ENCODE measurements at places on chromosomes 2 and 18.

GRCh38 chr2:70477441-70477844 lies 76.2 kb downstream of the TGFA start:
- no peak for DNase-seq

DNA sequence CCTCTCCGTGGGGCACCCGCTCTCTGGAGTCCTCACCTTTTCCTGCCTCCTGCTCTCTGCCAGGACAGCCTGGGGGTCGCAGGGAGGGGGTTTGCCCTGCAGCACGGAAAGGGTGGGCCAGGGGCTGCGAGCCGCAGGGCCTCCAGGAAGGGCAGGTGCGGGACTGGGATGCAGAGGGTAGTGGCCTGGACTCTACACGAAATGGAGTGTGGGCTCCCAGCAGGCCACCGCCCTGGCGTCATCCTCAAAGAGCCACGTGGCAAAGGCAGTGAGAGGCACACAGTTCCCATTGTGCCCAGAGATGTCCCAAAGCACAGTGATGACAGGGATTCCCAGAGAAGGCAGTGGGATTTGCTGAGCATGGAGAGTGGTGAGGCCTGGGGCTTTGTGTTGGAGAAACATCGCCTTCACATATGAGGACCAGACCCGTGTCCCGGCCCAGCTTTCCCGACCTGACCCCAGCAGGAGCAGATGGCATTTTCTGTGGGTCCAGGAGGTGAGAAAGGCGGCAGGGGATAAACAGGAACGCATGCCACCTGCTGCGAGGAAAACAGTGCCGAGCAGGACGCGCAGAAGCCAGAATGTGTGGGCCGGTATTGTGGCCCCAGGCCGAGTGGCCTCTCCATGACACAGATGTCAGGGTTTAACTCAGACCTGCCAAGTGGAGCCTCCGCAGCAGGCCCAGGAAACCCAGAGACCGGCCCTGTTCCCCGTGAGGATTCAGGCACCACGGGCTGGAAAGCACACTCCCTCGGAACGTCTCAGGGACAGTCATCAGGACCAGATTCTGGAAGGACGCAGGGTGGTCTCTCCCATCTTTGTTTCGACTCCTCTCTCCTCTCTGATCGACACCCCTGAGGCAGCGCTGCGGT lies 855.5 kb upstream of the SALL3 start:
- no peak for DNase-seq

GRCh38 chr2:194104687-194105086 lies 1552.3 kb upstream of the SLC39A10 start:
- DNase-seq, result no peak

- DNase-seq, result peak; percentile 3
Measured at GRCh38 chr2:221649051-221649775, 77.1 kb upstream of the EPHA4 start.

- no peak for DNase-seq
Measured at GRCh38 chr2:45241061-45241561, 231.9 kb upstream of the SIX2 start.

- no peak for DNase-seq
Measured at GRCh38 chr18:35167857-35168256, 73.0 kb upstream of the ZNF397 start.

DNA sequence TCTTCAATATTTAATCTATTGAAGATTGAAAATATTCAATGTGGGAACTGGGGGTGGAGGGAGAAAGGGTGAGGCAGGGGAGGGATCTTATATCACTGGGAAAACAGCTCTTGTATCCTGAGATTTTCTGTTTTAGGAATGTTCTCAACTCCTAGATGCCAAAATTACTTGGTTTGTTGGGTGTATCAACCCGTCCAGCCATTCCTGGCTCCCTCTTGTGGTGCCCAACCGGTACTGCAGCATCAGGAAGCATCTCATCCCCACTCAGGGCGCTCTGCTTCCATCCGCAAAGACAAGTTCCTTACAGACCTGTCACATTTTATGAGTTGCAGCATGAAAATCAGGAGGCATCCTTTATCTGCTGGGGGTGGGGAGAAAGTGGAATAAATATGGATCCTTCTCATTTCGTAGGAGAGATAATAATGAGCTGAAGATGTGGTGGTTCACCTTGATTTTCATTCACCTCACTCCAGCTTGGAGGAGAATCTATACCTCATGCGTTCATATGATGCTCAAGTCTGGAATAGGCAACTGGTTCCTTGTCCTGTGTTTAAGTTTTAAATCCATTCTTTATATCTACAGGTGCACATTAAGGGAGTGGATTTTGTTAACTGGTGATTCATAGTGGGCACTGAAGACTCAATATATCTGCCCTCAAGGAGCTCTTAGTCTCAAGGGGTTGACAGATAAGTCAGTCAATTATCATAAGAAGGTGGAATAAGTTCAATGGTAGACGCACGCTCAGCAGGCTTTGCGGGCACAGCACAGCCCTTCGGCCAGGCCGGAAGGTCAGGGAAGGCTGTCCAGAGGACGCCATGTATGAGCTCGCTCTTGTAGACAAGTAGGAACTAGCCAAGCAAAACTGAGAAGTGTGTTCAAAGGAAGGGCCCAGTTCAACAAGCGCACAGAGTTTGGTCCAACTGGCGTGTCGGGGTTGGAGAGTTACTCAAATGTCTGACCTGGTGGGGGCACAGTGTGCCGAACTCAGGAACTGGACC lies 127.3 kb downstream of the RNF144A start:
- DNase-seq, result no peak

DNA sequence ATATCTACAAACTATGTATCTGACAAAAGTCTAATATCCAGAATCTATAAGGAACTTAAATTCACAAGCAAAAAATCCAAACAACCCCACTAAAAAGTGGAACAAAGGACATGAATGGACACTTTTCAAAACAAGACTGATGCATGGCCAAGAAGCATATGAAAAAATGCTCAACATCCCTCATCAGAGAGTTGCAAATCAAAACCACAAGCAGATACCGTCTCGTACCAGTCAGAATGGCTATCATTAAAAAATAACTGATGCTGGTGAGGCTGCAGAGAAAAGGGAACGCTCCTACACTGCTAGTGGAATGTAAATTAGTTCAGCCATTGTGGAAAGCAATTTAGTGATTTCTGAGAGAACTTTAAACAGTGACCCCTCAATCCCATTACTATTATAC lies 56.5 kb downstream of the CCBE1 start:
- DNase-seq, result no peak

- DNase-seq, result no peak
Measured at GRCh38 chr2:188519136-188519535, 227.5 kb downstream of the GULP1 start.

DNA sequence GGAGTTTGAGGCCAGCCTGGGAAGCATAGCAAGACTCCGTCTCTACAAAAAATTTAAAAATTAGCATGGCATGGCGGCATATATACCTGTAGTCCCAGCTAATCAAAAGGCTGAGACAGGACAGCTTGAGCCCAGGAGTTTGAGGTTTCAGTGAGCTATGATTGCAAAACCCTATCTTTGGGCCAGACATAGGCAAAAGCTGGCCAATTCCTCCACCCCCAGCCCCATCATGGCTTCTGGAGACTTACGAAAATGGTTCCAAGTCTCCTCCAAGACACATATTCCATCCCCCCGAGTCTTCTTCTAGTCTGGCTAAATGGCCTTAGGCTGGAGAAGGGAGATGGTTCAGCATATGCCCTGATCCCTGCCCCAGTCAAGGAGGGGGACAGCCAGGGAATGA lies 172.8 kb upstream of the HAAO start:
- no peak for DNase-seq

DNA sequence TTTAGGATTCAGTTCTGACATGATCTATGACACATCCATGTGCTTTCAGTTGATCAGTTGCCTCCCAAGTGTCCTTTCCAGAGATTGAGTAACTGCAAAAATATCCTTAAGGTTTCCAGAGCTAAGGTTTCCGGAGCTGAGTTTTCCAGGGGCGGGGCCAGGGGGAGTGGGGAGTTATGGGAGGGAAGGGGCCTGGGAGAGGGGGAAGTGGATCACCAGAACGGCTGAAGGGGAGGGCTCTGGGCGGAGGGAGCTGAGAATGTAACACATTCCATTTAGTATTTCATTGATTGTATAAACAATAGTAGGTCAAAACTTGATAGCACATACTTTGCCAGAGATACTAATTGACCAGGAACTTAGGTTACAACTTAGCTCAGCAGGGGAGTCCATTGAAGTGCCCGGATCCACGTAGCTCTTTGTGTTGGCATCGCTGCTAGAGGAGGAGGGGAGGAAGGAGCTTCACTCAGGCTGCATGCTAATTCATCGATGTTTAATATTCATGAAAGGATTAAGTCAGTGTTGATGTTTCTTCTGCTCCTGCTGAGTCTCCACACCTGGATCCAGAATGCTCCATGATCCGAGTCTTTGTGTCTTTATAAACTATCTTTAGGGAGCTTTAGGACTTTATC lies 289.8 kb downstream of the ALPK2 start:
- DNase-seq, result no peak

GRCh38 chr2:207676827-207677354 lies 34.5 kb upstream of the CCNYL1 start:
- no peak for DNase-seq

- no peak for DNase-seq
Measured at GRCh38 chr2:85674417-85674816, 6.4 kb upstream of the SFTPB start.

GRCh38 chr2:119196301-119197125 lies 27.1 kb upstream of the STEAP3 start:
- no peak for DNase-seq

DNA sequence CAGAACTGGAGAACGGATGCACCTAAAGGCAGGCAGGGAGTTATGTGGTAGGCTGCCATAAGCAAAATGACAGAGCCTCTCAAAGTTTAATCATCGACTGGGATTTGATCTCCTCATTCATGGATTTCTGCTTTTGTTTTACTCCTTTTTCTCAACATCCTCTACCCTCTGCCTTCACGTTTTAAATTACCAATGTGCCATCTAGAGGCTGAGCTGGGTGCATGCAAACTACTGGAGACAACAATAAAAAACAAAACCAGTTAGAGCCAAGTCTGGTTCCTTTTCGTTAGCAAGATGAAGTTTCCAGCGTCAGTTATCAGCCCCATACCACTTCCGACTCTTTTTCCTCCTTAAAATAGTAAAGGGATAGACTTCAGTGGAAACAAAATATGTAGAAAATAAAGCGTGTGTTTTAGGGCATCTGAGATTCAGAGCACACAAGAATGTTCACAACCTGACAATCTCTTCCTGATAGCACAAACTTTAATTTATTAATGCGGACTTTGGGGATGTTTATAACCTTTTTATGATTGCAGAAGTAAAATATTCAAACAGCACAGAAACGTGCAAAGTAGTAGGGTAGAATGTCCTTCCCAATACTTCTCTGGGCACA lies 117.0 kb downstream of the LAMA1 start:
- DNase-seq, result no peak

GRCh38 chr2:196534495-196534894 lies 105.0 kb upstream of the CCDC150 start:
- DNase-seq, result no peak

DNA sequence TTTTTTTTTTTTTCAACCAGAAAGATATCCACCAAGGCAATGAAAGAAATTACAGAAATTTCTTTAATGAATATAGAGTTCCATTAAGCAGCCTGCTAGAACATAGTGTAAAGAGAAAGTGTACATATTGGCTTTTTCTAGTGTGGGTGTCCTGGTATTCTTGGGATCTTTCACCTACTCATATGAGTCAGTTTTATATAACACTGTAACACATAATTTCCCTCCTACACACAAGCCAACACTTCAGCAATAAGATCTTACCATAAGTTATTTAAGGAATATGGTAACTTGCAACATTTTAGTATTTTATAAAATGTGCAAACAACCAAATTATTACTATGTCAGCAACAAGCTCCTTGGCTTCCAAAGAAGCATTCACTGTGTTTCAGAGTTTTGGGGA lies 59.9 kb downstream of the ZRANB3 start:
- DNase-seq, result no peak

Data from C1 segment of cervical spinal cord (tissue), 14 donors.